Iris pigment epithelial cell (primary cell): ENCODE measurements at places on chromosomes 1 and 21.
A peak's percentile ranks its signal among the peaks of the same experiment; 100 is the strongest.

DNA sequence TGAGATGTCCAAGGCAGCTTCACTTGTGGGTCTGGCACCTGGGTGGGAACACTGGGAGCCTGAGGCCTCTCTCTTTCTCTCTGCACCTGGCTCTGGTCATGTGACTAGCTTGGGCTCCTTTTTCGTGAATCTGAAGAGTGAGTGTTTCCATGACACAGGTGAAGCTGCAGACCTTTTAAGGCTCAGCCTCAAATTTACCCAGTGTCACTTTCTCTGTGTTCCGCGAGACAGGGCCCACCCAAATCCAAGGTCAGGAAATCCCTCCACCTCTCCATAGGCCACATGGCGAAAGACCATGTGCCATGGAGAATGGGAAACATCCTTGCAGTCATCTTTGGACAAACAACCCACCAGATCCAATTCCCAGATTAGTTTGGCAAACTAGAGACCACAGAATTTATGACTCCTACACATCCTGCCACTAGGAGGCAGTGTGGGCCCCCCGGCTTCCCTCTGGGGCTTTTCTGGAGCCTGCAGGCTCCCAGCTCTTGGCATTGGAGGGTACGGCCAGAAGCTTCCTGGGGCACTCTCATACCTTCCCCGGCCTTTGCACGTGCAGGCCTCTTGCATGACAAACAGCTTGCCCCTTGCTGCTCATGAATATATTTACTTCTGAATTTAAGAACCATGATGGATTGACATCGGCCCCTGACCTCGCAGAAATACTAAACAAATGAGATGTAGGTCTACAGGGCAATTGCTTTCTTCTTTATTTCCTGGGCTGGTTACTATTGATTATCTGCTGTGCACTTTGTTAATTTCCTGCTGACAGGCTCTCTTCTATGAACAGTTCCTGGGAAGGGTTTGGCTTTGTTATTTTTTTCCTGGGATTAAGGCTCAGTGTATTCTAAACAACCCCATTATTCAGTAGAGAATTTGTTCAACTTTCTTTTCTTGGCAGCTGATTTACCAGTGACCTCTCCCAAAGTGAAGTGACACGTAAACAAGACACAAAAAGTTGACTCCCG, 180.7 kb downstream of the KAZN start:
- DNase-seq, result peak; percentile 37

GRCh38 chr1:226402739-226403165, 5.1 kb downstream of the PARP1 start:
- no peak for DNase-seq

DNA sequence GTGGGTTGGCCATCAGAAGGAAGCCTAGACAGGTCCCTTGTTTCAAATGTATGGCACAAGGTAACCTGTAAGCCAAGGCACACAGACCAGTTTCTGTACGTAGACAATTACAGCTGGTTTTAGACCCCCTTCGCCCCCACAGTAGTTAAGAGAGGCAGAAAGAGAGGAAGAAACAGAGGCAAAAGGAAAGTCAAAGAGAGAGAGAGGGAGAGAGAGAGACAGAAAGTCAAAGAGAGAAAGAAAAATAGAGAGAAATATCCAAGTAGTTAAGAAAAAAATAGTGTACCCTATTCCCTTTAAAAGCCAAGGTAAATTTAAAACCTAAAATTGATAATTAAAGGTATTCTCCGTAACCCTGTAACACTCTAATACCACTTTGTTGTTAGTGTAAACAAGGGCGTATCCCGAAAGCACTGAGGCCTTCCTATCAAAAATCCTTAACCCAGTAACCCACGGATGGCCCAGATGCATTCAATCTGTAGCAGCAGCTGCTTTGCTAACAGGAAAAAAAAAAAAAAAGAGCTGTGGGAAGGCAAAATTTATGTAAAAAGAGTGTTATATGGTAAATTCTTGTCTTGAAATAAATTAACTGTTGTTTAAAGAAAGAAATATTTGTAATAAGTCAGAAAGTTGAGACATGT, 49.4 kb downstream of the ADCY10 start:
- DNase-seq, result no peak

GRCh38 chr1:89065079-89065868, at the start of gene GBP1:
Gene GBP1 (minus strand): TSS chr1:89065208. CDS start chr1:89063234, 1,974 bp downstream.
- peak; percentile 95 for DNase-seq

DNA sequence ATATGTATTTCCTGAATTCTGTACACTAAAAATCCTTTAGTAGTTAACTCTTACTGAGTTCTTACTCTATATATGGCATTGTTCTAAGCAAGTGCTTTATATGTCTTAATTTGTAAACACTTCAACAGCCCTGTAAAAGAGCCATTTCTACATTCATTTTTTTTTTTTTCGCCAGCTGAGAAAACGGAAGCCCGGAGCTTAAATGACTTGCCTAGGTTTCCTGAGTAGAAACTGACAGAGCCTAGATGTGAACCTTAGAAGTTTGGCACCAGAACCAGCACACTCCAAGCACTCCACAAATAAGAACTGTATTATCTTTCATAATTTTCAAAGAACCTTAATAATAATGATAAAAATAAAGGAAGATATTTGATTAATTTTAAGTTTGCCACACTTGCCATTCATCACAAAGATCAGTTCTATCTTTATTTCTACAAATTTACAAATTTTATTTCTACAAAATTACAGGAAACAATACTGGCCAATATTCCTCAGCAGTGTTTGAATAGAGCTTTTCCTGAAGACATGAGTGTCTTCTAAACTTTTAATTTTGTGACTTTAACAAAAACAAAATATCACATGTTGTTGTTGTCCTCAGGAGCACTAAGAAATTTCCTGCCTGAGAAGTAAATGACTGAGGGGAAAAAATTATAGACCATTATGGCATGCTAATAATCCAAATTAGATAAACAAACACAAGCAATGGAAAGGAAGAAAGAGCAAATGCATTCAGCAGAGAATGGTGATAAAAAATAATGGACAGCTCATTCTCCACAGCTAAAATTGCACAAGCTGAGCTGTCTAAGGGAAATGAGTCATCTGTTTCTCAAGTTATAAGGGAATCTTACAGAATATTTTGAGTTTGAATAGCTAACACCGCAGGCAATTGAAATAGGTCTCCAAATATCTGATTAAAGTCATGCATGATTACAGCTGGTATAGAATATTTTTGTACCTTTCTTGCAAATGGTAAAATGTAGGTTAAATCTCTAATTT, 71.2 kb downstream of the DPYD start:
- DNase-seq, result peak; percentile 93

- no peak for DNase-seq
These were observed 40.5 kb downstream of the S100B start for GRCh38 chr21:46564391-46564790.

DNA sequence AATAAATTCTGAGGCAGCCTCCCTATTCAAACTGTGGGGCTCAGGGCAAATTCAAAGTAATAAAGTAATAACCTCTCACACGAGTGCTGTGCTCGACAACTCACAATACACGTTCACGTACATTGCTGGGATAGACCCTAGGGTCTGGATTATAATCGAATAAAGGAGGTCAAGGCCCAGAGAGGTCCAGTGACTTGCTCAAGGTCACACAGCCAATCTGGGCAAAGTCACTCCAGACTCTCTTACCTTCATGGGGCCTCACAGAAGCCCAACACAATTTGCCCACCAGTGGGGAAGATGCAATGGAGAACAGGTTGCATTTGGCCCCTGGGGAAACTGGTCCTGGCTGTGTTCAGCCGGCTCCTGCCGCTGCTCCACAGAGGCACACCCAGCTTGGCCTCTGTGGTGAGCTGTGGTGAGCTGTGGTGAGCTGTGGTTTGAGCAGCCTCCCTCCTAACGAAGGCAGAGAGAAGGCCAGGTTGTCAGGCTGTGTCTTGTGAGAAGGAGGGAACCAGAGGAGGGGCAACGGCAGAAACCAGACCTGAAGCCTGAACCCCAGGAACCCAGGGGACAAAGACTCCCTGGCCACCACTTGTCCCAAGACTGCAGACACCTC, 35.1 kb downstream of the NUAK2 start:
- DNase-seq, result peak; percentile 86

DNA sequence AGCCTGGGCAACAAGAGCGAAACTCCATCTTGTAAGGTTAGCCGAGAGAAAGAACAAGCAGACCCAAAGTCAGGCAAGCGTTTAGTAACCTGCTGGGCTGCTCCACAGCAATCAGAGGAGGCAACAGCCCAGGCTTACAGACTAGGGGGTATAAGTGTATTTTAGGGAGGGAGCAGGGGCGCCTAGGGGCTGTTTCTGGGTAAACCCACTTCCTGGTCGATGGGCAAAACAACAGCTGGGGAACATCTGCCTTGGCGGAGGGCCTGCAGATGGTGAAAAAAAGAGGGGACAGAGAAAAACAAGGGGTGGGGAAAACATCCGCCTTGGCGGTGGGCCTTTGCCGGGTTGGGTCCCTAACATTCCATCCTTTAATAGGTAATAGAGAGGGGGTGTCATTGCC, 5.2 kb downstream of the TAS1R1 start:
- DNase-seq, result no peak

DNA sequence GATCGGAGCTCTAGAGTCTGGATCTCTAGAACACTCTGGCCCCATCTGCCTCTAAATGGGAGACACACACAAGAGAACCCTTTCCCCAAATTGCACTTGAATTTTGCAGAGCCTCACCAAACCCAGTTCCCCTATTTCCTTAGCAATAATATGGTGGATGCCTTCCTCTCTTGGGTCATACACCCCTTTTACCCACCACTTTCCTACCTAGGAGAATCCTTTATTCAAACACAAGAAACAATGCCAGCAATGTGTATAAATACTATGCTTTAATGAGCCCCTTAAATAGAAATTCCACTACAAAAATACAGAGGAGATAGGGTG, 760 bp upstream of the SF3B4 start:
- DNase-seq, result no peak

DNA sequence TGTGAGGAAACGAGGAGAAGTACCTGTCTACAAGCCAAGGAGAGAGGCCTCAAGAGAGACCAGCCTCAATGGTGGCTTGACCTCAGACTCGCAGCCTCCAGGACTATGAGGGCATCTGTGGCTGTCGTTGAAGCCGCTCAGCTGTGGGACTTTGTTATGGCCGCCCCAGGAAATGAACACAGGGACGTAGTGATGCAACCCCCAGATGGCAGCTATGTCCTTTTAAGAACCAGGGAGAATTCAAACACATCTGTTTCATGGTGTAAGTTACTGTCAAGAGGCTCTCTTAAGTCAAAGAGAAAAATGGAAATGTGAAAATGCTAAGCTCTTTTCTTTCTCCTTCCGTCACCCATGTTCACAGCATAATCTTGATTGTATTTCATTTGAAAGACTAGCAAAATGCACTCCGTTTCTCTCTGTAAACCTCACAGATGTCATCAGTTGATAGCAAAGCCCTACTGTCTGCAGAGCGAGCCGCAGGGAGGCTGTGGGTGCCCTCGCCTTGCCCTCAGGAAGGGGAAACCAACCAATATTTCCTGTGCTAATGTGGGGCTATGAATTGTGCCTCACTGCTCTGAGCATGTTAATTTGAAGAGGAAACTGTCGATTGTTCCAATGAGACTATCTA, 21.3 kb downstream of the UBASH3A start:
- no peak for DNase-seq

- DNase-seq, result peak; percentile 73
These were observed 96.6 kb upstream of the IPO9 start for GRCh38 chr1:201732351-201732750.

DNA sequence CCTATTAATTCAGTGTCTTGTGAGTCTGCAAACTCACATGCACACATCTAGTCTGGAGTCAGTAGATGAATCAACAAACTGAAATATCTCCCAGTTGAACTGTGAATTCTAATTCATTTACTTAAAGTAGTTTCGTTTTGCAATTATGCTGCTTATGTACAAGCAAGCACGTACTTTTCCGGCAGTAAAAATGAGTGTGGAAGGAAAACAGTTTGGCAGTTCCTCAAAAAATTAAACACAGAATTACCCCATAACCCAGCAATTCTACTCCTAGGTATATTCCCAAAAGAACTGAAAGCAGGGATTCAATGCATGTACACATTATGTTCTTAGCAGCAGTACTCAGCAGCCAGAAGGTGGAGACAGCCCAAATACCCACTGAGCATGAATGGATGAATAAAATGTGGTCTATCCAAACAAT, 49.3 kb downstream of the GNB1 start:
- no peak for DNase-seq

DNA sequence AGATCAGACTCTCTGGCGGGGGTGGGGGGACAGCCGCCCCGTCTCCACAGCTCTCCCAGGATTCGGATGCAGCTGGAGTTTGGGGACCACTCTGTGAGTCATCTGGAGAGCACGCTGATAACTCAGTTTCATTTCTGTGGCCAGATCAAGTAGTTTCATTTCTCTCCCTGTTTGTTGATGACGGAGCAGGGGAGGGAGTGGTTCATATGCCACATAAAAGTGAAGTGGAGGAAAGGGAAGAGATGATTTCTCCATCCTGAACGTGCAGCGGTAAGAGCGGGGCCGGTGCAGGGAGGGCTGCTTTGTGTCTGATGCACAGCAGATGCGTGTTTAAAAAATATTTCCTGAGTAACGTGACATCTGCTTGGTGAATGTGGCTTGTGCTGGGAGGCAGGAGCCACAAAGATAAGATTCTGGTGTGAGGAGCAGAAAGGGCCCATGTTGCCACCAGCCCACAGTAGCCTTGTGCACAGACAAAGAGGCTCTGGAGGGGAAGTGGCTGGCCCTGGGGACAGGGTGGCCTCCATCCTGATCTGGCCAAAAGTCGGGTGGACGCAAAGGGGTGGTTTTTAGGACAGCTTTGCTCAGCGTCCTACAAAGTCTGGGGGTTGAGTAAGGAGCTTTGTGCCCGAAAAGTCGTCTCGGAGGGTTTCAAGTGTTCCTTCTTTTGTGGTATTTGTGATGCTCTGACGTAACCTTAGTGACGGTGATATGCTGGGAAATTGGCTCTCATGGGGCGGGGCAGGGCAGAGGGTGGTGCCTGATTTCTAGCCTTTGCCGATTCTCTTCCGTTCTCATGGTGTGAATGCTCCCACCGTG, at the start of gene MX2:
TSS of gene MX2 (plus strand) at position 242 of the 819 bp plus-strand sequence. CDS start 14,880 bp downstream, outside the sequence.
- DNase-seq, result peak; percentile 47

- peak; percentile 69 for DNase-seq
These were observed at the start of gene PCP4L1 for GRCh38 chr1:161258439-161259344. Gene PCP4L1 (plus strand): TSS chr1:161258745. CDS start chr1:161258975, 230 bp downstream.

DNA sequence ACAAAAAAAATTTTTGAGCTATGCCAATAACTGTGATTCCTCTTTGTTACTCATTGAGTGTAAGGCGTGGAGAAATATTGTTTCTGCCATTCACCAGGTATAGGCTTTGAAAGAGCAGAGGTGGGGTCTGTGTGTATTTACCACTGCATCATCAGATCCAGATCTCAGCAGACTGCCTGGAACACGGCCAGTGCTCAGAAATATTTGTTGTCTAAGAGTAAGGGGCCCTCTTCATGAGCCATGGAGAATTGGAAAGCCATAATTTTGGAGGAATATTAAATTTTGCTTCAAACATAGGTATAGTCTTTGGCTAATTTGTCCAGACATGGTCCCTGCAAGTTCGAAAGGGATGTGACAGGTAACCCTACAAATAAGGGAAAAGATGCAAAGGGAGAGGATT, 231.3 kb upstream of the IRF2BP2 start:
- no peak for DNase-seq
